Stimulated activated CD8-positive, alpha-beta memory T cell treated with anti-CD3 and anti-CD28 coated beads, Interleukin-4, amount 100 ng/mL, for 1 hour (primary cell): ENCODE measurements at places on chromosomes 4 and X.

DNA sequence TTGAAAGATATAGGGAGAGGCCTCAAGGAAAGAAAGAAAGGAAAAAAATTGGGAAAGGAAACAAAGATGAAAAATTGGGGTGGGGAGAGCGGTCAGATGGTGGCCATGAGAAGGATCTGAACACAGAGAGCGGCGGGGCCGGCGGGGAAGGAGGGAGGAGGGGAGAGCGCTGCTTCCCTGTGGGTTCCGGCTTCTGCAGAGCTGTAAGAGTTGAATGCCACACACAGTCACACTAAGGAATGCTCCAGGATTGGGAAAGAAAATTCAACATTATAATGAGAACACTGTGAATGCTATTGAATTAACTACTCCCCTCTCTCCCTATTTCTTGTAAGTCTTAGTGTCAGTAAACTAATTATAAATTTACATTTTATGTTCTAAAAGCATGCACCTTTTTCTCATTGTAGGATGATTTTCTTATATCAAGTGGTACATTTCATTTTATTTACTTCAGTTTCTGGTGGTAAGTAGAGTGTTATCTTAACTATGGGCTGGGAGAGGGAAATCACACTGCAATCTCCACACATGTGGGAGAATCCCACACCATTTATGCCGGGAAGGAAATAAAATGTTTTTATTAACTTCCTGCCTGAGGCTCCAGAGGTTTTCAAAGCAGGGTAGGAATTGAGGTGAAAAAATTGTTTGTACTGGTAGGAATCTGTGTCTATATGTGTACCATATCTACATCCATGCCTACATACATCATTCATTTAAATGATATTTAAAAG, 904 bp downstream of the F11 start:
- DNase-seq: no peak

DNA sequence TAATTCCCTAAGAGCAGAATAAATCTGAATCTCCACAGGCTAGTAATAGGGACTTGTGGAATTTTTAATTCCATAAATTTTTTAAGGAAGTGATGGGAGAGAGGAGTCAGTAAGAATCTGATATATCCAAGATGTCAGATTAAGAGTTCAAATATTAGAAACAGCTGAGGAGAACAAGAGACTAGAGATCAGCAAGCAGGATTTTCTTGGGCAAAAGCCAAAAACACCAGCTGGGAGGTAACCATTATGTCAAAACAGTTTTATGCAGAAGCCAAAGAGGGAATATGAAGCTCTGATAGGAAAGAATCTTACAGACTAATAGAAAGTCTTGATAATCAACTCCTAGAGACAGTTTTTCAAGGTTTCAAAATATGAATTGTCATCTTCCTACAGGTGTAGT, 72.2 kb upstream of the RBPJ start:
- no peak for DNase-seq

- no peak for DNase-seq
These were observed 641.4 kb downstream of the ZNF674 start for GRCh38 chrX:45903781-45904201.

- DNase-seq: no peak
These were observed 27.0 kb upstream of the NAF1 start for GRCh38 chr4:163193717-163194116.

GRCh38 chrX:107601326-107601725, 27.0 kb upstream of the PRPS1 start:
- DNase-seq: no peak

- DNase-seq: no peak
These were observed 27.9 kb upstream of the HGFAC start for GRCh38 chr4:3413675-3414420.
